ENCODE measurements at places on chromosomes 4 and X. TPM values are rescaled to one million over a fixed set of nuclear protein-coding genes. Genes with fewer than 3 reads are reported as not detected.
A peak's percentile ranks its signal among the peaks of the same experiment; 100 is the strongest.

The CMC4 gene
- total RNA-seq: 6.9 TPM

The SCML2 gene
- 0.80 TPM for total RNA-seq

The NLRP2B gene
- not detected for total RNA-seq

DNA sequence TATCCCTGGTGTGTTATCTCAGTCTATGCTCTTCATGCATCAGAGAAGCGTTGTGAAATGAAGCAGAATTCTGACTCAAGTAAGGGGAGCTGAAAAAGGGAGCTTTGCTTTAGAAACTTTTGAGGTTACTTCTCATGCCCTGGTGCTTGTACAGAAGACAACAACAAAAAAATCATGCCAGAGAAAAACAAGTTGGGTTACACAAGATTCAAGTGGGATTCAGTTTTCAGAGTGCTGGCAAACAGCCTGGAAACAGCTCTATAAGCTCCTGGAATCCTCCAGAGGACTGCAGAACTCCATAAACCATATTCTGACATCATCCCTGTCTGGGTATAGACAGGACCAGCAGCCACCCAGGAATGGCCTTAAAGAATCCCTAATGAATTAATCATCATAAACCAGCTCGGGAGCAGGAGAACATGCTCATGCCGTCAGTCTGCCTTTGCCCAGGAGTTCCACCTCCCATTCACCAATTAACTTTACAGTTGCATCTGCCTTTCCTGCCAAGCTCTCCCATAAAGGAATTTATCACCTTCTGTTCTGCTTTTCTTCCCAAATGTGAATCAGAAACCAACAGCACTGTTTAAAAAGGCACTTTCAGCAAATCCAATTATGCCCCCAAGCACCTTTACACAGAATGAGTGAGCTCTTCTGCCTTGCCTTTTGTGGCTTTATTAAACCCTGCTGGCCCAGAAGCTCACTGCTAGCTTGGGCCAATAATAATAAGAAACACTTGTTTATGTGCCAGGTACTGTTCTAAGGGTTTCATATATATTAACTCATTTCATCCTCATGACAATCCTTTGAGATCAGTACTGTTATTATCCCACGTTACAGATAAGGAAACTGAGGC lies 54.5 kb upstream of the FBXW7 start:
- no peak overlapping the region for H3K4me3 ChIP-seq
- no peak overlapping the region for H3K27ac ChIP-seq

GRCh38 chr4:3640587-3640962 lies 108.4 kb upstream of the LRPAP1 start:
- no peaks in the 10 kb centered on the region for H3K4me1 ChIP-seq
- H3K36me3 ChIP-seq: no peaks in the 10 kb centered on the region
- H3K27me3 ChIP-seq: peaks cover 10% of the 10 kb centered on the region
- H3K4me3 ChIP-seq: no peak overlapping the region
- DNase-seq: peak; percentile 29

DNA sequence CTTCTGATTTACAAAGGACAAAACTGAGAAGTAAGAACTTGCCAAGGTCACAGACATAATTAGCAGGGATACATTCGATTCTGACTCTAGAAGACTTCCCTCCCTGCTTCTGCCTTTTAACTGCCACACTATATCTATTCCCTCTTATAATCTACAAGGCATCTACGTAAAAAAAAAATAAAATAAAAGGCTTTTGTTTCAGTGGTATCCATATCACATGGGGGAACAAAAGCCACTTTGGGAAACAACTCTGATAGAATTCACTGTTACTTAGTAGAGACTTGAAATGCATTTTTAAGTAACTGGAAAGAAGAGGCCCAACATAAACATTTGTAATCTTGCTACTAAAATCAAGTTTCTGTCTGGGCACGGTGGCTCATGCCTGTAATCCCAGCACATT lies 247.2 kb downstream of the SCFD2 start:
- H3K36me3 ChIP-seq: no peaks in the 10 kb centered on the region
- H3K4me3 ChIP-seq: no peak overlapping the region
- H3K4me1 ChIP-seq: no peaks in the 10 kb centered on the region
- no peak overlapping the region for H3K27ac ChIP-seq

DNA sequence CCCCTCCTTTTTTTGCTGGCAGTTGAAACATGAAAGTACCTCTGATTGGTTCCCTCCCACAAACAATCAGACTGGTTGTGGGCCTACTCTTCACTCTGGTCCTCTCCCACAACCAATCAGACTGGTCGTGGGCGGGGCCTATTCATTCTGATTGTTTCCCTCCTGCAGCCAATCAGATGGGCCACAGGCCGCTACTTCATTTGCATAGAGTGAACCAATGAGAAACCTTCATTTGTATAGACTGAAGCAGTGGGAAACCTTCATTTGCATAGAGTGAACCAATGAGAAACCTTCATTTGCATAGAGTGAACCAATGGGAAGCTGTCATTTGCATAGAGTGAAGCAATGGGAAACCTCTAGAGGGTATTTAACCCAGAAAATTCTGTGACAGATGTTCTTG lies 55.2 kb downstream of the TRMT44 start:
- no peaks in the 10 kb centered on the region for H3K4me1 ChIP-seq
- DNase-seq: no peak
- H3K27ac ChIP-seq: no peak overlapping the region

GRCh38 chr4:42750856-42751255 lies 94.0 kb upstream of the ATP8A1 start:
- no peak overlapping the region for H3K27ac ChIP-seq
- no peaks in the 10 kb centered on the region for H3K4me1 ChIP-seq
- H3K27me3 ChIP-seq: no peaks in the 10 kb centered on the region
- DNase-seq: no peak
- no peak overlapping the region for H3K4me3 ChIP-seq

Measured in lower lobe of right lung (tissue), 2 donors.